Right ventricle myocardium superior (tissue), 1 donor: ENCODE measurements at places on chromosomes 6 and 20. TPM values are rescaled to one million over a fixed set of nuclear protein-coding genes. Genes with fewer than 3 reads are reported as not detected.

GRCh38 chr20:59403962-59404314 lies 103.5 kb downstream of the EDN3 start:
- DNase-seq: no peak

DNA sequence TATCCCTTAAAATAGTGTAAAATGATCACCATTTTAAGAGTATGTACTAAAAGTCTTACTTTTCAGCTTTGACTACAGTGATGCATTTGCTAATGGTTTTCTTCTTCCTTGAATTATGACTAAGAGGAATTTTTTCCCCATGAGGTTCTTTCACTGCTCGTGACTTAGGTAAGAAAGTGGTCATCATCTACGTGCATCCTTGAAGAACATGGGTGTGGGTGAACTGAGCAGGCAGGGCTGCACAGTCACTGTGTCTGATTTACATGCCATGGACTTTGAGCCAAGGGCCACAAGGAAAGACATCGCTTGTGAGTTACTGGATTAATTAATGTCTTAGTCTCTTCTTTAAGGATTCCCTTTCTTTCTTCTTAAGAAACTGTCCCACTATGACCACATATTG lies 33.3 kb downstream of the NQO2 start:
- DNase-seq: no peak

DNA sequence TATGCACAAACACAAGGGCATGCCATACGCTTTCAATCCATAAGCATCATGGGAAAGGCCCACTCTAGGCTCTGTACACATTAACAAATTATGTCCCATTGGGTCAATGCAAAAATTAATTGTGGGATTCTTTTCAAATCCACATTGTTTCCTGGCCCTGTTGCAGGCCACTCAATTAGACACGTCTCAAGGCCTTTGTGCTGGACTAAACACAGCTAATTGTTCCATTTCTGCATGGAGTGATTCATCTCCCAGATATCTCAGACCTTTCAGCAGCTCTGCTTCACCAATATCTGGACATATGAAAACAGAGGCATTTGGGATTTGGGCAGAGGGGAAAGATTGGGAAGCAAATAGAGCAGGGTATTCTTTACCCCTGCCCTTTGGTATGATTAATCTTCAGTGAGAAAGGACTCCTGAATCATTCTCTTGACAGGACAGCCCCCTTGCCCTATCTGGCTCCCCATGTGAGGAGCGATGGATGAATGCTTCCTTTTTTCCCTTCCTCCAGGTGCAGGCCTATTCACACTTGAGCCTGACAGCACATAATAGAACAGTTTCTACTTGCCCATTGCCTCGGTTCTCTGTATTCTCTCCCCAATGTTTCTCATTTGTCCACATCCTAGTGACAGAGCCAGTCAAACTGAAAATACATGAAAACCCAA lies 547.6 kb downstream of the HAO1 start:
- DNase-seq: no peak

- DNase-seq: no peak
Measured at GRCh38 chr6:154590756-154591155, 80.3 kb upstream of the CNKSR3 start.

The SLC25A27 gene
- total RNA-seq: 11.7 TPM

The C6orf132 gene
- 1.9 TPM for total RNA-seq

DNA sequence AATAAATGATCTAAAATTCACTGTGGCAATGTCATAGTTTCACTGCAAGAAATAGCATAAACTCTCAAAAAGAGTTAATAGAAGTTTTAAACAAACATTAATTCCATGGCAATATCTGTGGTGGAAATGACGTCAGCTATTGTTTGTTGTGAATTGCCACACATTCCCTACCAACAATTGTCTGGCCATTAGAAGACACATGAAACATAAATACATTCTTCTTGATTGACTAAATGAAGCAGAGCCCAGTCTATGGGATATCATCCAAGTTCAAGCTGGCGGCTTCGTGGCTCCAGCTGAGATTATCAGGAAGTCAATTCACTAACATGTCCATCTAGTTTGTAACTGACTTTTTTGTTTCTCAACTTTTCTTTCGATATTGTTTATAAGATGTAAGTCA lies 369.0 kb downstream of the ARHGAP18 start:
- peak; percentile 47 for DNase-seq

- no peak for DNase-seq
Measured at GRCh38 chr6:123629258-123629941, 7.3 kb downstream of the TRDN start.

DNA sequence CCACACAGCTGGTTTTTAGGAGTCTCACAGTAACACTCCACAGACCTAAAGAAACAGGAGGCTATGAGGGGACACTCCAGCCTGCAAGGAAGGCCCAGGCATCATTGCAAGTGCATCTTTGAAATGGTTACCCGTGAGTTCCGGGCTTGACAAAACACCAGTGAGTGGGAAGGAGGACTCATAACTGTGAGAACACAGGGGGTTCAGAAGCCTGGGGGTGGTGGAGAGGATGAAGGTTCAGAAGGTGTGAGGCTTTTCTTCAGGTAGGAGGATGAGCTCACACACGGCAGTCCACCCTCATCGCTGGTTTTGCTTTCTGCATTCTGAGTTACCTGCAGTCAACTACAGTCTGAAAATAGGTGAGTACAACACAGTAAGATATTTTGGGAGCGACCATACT lies 39.9 kb downstream of the MAP7 start:
- no peak for DNase-seq

The FAM209B gene
- total RNA-seq: 0.35 TPM

The C20orf144 gene
- total RNA-seq: not detected

GRCh38 chr6:53066077-53066417 lies 843 bp downstream of the FBXO9 start:
- peak; percentile 60 for DNase-seq

The TXLNB gene
- 125 TPM for total RNA-seq

DNA sequence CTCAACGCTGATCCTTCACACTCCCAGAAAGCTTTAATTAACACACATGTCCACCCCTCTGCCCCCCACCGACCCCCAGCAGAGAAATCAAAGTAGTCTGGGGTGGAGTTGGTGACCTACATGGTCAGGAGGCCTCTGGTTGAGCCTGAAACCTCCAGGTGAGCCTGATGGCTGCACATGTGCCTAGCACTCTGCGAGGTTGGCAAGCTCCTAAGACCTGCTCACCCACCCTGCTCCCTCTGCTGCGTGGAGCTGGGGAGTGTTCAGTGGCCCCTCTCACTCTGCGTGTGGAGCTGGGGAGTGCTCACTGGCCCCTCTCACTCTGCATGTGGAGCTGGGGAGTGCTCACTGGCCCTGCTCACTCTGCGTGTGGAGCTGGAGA lies 7.9 kb upstream of the YTHDF1 start:
- DNase-seq: no peak

- peak; percentile 95 for DNase-seq
Measured at GRCh38 chr20:23637282-23638221, at the start of gene CST3. TSS of gene CST3 (minus strand) at chr20:23637955. CDS start at chr20:23637862, 93 bp downstream.

- no peak for DNase-seq
Measured at GRCh38 chr6:42269974-42270510, 52.4 kb upstream of the MRPS10 start.

The LAMA5 gene
- total RNA-seq: 79.6 TPM

- peak; percentile 68 for DNase-seq
Measured at GRCh38 chr6:27687154-27688013, 214.5 kb upstream of the ZNF184 start.

- no peak for DNase-seq
Measured at GRCh38 chr6:29680904-29681303, at the start of gene ZFP57. TSS of gene ZFP57 (minus strand) at chr6:29681152. CDS start at chr6:29677003, 4,149 bp downstream.

- DNase-seq: no peak
Measured at GRCh38 chr6:45816674-45817297, 198.9 kb downstream of the CLIC5 start.

The TPX2 gene
- total RNA-seq: 0.97 TPM

The APOBEC2 gene
- 211 TPM for total RNA-seq

- DNase-seq: no peak
Measured at GRCh38 chr6:11164717-11165646, 53.5 kb upstream of the ERVFRD-1 start.

DNA sequence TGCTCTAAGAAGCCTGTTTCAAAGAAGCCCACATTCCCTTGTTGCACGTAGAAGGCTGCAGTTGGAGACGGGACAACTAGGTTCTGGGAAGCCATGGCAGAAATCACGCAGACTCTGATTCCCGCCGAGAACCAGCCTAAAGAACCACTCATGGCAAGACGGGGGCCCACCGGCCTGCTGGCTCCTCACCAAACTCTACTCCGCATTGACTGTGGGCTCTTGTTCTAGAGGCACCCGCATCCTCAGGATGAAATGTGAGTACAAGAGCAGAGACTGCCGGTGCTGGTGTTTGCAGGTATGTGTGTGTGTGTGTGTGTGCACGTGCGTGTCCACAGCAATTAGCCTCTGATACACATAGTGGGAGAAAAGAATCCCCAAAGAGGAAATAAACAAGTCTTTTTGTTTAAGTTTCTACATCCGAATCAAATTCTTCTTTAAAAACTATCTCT lies 42.3 kb upstream of the NR2E1 start:
- DNase-seq: no peak

GRCh38 chr6:2111162-2111677 lies 134.2 kb downstream of the GMDS start:
- DNase-seq: no peak

DNA sequence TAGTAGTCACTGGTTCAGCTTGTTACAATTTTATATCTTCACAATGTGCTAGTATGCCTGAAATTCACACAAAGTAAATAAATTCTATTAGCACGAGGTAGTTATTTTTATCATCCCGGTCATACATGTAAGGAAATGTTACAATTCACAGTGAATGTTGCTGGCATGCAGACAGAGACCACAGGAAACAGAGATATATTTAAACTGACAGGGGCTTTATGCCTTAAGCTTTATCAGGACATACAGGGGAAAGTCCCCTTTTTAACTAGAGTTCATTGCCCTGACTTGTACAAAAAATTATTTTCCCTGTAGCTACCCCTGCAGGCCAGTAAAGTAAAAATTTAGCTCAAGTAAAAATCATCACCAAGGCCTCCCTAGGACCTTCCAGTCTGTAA lies 712.0 kb upstream of the NRSN1 start:
- DNase-seq: no peak

GRCh38 chr6:126905917-126906316 lies 212.6 kb upstream of the RSPO3 start:
- DNase-seq: no peak

The NKX2-4 gene
- not detected for total RNA-seq

The GSTA2 gene
- total RNA-seq: not detected

GRCh38 chr20:9353916-9354276 lies 160.5 kb upstream of the LAMP5 start:
- DNase-seq: no peak

DNA sequence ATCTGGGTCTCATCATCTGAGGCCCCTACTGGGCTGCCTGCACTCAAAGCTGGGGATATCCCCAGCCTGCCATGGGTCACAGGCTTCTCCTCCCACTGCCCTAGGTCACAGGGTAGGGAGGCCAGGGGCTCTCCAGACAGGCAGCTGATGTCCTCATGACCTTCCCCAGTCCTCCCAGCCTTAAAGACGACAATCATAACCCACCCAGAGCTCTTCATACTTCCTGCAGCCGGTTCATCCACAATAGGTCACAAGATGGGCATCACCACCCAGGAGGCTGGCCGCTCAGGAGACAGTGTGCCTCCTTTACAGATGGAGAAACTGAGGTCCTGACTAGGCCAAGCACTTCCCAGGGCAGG lies 15.2 kb downstream of the TFEB start:
- peak; percentile 8 for DNase-seq

DNA sequence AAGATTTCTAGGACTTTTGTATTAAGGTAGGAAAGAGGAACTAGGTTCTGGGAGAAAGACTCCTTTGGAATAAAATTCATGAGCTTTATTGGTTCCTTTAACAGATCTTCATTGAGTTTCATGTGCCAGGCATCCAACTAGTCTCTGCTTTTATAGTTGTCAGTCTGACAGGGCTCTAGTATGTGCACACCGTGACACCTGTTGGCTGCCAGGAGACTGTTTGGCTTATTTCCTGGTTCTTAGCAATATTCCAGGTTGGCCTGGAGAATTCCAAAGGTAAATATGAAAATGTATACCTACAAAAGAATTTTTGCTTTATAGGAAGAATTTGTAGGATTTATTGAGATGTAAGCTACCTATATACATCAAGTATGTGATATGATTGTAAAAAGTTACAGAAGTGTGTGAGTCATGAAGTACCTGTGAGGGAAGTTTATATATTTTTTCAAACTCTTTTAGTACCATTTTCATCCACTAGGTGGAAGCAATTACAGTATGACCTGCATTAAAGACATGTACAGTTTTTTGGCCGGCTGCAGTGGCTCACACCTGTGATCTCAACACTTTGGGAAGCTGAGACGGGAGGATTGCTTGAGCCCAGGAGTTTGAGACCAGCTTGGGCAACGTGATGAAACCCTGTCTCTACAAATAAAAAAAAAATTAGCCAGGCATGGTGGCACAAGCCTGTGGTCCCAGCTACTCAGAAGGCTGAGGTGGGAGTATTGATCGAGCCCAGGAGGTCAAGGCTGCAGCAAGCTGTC lies 35.2 kb downstream of the NDUFAF5 start:
- no peak for DNase-seq

DNA sequence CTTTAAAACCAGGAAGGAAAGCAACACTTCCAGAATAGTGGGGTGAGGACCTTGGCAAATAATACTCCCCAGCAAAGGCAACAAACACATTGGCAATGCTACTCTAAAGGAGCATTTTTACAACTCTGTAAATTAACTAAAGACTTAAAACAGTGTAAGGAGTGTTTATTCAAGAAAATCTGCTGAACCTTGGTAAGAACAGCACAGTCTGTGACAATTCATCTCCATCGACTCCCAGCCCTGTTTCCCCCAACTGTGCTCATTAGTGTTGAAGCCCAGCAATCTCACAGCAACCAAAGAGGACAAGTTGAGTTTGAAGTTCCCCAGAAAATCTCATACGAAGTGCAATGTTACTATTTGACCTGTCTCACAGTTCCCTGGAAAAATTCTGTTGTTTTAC lies 884.9 kb downstream of the C6orf118 start:
- no peak for DNase-seq

- no peak for DNase-seq
Measured at GRCh38 chr6:128098000-128098581, 197.2 kb upstream of the THEMIS start.

DNA sequence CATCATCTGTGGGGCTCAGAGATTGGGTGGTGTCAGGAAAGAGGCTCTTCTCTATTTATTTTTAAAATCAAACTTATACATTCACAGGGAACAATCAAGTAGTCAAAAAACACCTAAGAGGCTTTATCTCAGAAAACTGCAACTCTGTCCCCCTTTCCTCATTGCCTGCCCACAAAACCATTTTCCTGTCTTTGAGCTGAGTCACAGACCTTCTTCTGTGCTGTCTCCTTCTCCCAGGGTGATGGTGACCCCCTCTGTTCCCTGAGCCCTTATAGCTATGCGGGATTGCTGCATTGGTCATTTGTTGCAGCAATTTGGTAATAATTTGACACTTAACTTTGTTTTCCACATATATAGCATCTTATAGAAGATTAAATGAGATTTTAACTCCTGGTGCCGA lies 195.2 kb upstream of the PROKR2 start:
- no peak for DNase-seq

DNA sequence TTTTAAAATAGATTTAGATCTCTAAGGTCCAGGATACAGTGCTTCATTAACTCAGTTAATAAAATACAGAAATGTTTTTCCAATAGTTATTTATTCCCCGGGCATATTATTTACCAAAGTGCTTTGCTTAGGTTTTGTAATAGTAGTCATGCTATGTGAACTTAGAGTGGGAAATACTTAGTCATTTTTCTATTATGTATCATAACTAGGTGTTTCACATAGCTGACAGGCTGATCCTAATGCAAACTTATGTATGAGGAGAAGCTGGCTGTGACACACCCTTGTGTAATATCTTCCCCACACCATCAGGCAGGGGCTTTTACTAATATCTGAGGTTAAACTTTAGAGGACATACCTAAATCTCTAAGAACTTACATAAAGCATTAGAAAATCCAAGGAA lies 277.7 kb upstream of the RIMS1 start:
- DNase-seq: no peak
